HepG2 (cell line): ENCODE measurements at places on chromosomes 7 and 10.

DNA sequence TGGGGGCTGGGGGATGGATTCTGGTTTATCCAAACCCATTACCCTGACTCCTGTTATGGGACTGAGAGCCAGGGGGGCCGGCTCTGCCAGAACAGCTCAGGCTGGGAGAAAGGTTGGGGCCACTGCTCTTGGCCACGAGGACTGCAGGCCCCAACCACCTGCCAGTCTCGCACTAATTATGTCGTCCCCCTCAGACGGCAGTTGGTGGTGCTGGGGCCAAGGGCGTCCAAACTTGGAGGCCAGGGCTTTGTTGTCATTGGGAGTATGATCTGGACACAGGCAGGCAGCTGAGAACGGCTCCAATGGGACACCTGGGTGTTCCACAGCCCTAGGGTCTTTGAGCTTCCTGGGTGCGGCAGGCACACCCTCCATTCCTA is 34.7 kb downstream of the DRGX start:
- DNase-seq, result no peak

DNA sequence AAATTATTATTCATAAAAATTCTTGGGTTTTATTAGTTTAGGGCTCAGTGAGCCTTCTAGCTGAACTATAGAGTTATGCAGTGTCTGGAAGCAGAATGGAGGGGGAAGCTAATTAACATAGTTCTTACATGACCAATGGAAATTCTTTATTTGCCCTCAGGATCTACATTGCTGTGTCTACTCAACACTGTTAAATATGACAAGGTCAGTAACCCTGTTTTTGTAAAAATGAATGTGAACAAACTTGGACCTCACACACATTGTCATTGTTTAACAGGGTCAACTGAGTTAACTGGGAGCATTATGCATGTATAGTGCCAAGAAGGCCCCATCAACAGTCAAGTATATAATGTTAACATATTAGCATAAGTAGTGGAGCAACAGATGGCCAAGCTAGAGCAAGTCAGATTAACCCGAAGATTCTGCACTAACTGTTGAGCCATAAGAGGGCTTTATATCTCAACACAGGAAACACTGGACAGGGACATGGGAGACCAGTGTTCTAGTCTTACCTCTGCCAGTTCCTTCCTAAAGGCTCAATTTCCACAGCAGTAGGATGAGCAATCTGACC is 122.5 kb upstream of the SEM1 start:
- peak; percentile 55 for DNase-seq

GRCh38 chr10:15472431-15473395 is 101.6 kb upstream of the FAM171A1 start:
- no peak for DNase-seq

DNA sequence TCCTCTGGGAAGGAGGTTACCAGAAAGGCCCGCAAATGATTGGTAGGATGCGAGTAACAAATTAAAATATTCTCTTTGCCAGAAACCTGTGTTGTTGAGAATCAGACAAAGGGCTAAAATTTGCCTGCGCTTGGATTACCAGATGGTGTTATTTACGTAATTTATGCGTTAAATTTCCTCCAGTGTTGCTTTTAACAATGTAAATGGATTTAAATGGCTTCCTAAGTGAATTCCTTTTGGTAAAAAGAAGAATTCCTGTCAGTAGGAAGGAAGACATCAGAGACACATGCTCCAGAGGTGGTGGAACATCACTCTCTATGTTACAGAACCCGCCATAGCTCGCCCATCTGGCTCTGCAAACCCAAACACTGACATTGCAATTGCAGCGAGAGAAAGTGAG is 520.6 kb downstream of the GALNT17 start:
- no peak for DNase-seq

- no peak for DNase-seq
These were observed 771 bp upstream of the ADIRF start for GRCh38 chr10:86967481-86967941.

GRCh38 chr7:73888959-73889358 is 28.0 kb downstream of the TMEM270 start:
- no peak for DNase-seq

GRCh38 chr10:125605167-125605566 is 77.8 kb downstream of the TEX36 start:
- no peak for DNase-seq
